ENCODE measurements at places on chromosomes 4 and X.

- no peak for DNase-seq
Observed at GRCh38 chrX:56802921-56803849, 74.1 kb downstream of the NBDY start.

DNA sequence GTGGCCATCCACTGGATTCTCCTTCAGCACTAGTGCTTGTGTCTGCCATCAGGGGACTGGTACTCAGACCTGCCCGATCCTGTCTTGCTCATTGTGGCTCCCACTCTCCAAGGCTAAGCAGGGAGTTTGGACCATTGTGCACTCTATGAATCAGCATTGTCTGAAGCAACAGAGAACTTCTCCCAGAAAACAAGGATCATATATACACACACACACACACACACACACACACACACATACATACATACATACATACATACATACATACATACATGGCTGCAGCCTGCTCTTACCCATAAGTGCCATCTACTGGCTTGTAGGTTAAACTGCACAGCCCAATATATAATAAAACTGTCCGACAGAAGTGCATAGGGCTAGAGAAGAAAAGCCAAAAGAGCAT lies 345.3 kb upstream of the LCORL start:
- no peak for DNase-seq

DNA sequence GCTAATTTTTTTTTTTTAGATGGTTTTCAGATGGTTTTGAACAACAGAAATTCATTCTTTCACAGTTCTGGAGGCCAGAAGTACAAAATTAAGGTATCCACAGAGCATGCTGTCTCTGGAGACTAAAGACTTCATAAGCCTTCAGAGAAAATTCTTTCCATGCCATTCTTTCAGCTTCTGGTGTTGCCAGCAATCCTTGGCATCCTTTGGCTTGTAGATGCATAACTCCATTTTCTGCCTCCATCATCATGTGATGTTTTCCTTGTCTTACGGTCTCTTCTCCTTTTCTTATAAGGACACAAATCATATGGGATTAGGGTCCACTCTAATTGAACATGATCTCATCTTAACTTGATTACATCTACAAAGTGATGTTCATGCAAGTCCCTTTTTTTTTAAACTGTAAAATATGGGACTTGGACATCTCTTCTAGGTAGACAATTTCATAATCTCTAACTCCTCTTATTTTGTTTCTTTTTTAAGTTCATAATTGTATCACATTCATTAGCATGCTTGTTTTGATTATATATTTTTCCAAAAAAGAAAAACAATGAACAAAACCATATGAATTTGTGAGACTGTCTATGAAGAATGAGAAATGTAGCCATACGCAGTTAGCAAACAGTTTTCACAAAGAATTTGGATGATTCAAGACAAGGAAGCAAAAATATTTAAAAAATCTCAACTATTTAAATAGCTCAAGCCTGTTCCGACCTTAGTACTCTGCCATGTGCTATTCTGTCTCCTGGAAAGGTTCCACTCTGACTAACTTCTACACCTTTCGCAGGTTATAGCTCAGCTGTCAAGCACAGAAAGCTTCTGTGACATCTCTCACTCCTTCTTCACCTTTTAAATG lies 53.1 kb upstream of the GIMD1 start:
- DNase-seq = no peak

- DNase-seq = no peak
Observed at GRCh38 chrX:94288972-94289371, 615.0 kb downstream of the FAM133A start.

- DNase-seq = no peak
Observed at GRCh38 chr4:77347351-77347966, 190.5 kb downstream of the CCNG2 start.

- DNase-seq = no peak
Observed at GRCh38 chr4:164531336-164531735, 222.6 kb upstream of the SMIM31 start.

DNA sequence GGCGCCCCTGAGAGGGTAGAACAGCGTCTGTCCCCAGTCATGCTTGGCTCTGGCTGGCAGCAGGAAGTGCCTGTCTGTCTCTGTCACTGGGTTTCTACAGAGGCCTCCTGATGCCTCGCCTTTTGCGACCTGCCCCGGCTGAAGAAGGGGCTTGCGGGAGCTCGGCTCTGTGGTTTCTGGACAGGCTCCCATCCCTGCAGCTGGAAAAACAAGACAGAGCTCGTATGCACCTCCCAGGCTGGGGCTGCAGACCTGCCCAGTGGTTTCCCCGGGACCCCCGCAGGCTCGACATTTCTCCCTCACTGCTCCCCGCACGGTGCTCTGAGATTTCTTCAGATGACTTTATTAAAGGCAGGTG lies 57.0 kb upstream of the SORCS2 start:
- no peak for DNase-seq

- DNase-seq = no peak
Observed at GRCh38 chr4:1495416-1496115, 89.3 kb upstream of the NKX1-1 start.

DNA sequence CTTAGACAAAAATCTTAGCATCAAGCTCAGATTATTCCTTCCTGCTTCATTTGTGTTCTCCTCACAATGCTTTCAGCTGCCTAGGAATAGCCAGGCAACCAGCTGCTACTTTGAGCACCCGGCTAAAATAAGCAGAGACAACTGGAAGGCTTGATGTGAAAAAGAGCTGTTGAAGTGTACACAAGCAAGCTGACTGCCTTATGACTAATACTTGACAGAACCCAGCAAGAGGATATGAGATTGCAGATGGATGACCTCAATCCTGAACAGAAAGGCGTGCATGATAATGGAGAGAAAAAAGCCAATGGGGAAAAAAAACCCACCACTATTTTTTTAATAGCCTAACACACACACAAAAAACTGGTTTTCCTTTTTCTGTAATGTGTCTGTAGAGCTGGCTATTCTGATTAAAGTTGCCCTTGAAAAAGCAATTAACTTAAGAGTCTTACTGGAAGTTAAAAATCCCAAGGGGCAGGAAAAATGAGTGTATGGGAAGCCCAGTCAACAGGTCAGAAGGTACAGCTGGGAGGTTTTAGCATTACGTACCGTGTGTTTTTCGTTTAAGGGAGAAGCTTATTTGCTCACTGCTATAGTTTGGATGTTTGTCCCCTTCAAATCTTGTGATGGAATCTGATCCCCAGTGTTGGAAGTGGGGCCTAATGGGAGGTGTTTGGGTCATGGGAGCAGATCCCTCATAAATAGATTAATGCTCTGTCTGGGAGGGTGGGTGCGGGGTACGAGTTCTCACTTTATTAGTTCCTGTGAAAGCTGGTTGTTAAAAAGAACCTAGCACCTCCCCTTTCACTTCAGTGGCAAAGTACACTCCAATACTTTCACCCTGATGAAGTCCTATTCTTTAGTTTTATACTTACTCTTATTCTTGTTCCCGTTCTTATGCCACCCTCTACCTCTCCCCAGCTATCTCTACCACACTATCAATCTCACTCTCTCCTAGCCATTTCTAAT lies 37.1 kb upstream of the HERC6 start:
- no peak for DNase-seq

- no peak for DNase-seq
Observed at GRCh38 chrX:1418901-1419544, 27.1 kb upstream of the SLC25A6 start.

DNA sequence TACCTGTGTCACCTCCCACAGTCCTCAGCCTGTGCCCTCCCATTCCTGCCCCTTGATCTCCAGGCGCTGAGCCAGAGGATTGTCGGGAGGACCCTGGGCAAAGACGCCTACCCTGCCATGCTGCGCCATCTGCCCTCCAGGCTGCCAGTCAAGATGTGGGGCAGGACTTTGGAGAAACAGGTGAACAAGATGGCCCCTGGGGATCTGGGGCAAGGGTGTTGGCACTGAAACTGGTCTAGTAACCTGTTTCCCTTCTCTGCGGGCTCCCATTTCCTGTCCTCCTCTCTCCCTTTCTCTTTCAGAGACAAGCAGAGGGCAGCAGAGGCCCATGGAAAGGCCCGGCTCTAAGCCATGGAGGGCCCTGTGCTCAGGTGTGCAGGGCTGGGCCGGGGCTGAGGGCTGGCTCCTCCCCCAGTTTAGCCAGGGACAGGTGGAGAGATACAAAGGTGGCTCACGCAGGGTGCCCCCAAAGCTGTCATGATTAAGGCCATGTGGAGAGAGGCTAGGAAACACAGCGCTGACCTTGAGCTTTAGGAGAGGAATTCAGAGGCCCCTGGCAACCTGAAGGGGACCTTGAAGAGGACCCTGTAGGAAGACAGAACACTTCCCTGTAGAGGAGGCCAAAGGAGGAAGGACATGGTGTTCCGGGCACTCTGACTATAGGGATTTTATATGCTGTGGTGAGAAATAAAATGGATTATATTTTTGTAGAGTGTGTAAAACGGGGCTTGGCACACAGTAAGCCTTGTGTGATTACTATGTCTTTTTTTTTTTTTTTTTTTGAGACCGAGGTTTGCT lies at the start of gene GLOD5:
GLOD5 (plus strand) TSS at position 74 of the 798 bp plus-strand sequence; CDS start at position 118, 44 bp downstream.
- DNase-seq = no peak

GRCh38 chr4:33696586-33696985 lies 2547.7 kb downstream of the ARAP2 start:
- DNase-seq = no peak

All from germinal center (tissue), 1 donor.